Effector memory CD8-positive, alpha-beta T cell (primary cell): ENCODE measurements at places on chromosomes 16 and 17.
A peak's percentile ranks its signal among the peaks of the same experiment; 100 is the strongest.

DNA sequence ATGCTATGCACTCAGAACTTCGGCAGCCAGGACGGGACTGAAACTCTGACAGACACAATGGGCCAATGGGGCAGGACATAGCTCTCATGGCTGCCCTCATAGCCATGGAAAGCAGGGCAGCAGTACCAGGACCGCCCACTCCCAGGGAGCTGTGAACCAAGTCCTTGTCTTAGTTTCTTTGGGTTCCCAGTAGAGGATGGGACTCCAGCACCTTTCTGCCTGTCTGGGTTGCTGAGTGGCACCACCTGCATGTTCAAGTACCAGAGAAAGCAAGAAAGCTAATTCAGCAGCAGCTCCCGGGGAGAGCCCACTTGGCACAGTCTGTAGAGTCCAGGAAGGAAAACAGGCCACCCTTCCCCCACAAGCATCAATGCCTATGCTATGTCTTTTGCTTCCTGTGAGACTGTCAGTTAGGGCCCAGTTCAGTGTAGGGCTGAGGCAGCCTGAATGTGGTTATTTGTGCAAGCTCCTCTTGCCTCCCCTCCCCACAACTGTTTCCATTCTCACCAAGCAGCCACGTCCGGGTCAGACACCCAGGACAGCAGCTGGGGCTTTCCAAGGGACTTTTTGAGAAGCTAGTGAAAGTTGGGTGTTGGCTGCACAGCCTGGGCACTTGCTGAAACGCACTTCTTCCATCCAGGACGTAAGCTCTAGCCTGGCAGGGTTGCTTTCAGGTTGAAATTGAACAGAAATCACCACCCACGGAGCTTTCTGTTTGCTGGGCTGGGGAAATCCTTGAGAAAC lies 7.8 kb downstream of the SUPT4H1 start:
- peak; percentile 84 for DNase-seq

- DNase-seq: no peak
These were observed 2.0 kb downstream of the KRT20 start for GRCh38 chr17:40883031-40883430.

- DNase-seq: no peak
These were observed 124.4 kb downstream of the ANKRD11 start for GRCh38 chr16:89365996-89366395.

- no peak for DNase-seq
These were observed 36.8 kb downstream of the ASPA start for GRCh38 chr17:3512505-3513171.

DNA sequence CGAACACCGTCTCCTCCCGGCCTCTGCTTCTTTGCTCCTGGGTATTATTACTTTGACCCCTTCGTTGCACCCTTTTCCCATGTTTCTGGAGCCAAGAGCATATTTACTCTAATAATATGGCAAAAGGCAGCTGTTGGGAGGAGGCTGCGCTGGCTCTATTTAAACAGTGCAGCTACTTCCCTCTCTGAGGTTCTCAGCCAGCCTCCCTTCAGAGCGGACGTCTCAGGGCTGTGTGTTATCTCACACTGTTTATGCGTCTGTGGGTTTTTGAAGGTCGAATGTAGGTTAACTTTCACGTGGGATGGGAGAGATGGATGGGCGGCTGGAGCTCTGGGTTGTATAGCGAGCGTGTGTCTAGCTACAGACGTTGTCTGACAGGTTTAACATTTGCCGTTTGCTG lies 45.3 kb downstream of the COX4I1 start:
- no peak for DNase-seq

- DNase-seq: no peak
These were observed 4.6 kb downstream of the RBBP6 start for GRCh38 chr16:24543949-24544348.

- DNase-seq: peak; percentile 70
These were observed at the start of gene KAT2A for GRCh38 chr17:42120770-42121769. KAT2A (minus strand) TSS chr17:42121367; CDS start chr17:42121304, 63 bp downstream.

DNA sequence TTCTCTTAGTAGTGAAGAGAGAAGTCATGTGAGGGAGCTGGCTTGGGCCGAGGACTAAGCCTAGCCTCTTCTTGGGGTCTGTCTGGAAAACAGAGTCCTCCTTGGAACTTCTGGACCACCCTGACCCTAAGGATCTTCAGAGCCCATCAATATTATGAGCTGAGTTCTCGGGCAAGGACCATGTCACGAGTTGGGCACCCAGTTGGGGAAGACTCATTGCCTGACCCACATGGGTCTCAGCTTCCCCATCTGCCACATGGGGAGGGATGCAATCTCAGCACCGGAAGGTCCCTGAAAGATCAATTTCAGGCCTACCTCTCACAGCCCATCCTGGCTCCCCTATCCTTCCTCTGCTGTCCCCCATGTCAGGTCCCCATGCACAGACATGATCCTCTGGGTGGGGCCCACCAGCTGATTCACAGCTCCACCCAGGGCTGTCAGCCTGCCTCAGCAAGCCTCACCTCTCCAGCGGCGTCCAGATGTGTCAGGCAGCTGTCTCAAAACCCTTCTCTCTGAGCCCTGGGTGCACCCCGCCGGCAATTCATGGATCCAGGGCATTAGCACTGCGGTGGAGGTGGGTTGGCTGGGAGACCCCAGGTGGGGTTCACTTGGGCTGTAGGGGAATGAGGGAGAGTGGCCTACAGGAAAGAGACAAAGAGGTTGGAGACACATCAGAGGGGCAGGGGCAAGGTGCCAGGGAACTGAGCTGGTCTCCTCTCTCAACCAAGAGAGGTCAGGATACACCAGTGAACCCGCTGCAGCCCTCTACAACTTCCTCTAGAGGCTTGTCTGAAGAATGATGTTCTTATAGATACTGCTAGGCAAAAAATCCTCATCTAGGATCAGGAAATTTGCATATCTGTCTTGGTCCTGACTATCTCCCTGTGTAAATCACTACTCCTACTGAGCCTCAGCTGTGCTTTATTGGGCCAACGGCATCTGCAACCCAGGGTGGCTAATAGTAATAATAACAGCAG lies 1.8 kb downstream of the NLRP1 start:
- DNase-seq: no peak

DNA sequence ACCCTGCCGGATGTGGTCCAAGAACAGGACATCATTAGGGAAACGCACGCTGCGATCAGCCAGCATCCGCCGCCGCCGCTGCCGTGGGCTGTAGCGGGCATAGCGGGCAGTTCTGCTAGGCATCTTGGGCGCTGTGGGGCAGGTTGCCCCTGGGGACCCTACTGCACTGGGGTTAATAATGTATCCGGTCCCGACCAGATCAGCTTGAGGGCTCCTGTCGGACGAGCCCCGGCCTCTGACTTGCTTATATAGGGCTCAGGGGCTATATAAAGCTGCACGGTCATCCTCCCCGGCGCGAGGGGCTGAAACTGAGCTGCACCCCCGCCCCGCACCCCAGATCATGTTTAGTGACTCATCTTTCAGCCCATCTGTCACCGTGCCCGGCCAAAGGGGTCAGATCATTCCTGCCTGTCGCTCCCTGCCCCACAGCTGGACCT lies at the start of gene PPP1R27:
Gene PPP1R27 (minus strand): TSS at position 220 of the 437 bp plus-strand sequence. CDS start 97 bp downstream, at position 123.
- no peak for DNase-seq

DNA sequence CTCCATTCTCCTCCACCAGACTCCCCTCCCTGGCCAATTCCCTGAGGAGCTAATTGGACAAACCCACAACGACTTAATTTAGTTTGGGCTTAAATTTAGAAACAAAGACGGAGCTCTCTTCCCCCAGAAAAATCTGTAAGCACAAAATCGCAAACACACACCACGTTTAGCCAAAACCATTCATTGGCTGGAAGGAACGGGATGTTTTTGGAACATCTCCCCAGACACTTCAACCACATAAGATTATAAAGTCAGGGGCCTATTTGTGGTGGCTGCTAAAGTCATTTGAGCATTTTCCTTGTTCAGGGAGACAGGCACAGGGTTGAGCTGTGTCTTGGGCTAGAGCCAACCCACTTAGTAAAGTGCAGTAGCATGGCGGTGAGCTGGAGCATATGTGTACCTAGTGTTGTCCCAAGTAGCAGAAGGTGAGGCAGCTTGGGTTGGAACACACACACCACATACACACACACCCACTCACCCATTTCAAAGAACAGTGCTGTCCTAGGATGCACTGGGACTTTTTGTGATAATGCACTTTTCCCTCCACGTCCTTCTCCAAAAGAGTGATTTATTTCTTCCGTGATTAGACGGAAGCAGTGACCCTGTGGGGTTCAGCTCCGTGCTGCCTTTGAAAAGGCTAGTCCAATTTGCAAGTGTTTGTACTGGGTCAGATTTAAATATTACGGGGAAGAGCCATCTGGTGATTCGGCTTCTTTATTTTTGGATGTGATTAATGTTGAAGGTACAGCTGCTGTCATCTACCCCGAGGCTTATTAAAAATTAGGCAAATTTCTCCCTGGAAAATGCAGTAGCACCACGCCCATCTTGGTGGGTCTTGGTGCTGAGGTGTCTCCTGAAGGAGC lies 32.2 kb downstream of the ELAC2 start:
- DNase-seq: no peak

DNA sequence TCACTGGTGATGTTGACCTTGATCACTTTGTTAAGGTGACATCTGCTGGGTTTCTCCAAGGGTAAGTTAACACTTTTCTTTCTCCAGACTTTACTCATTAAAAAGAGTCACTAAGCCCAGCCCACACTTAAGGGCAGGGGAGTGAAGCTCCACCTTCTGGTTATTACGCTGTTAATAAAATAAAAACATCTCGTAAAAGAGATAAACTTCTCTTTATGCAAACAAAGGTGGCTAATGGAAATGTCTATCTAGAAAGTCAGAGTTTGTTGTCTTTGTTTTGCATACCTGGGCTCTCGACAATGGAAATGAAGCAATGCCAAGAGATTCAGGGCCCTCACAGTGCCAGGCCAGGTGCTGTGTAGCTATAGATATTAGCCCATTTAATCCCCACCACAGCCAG lies 134.4 kb downstream of the ZFHX3 start:
- DNase-seq: no peak

- DNase-seq: no peak
These were observed 21.2 kb downstream of the ZNF469 start for GRCh38 chr16:88403794-88404581.

GRCh38 chr17:35002876-35003551 lies 22.7 kb downstream of the LIG3 start:
- no peak for DNase-seq

DNA sequence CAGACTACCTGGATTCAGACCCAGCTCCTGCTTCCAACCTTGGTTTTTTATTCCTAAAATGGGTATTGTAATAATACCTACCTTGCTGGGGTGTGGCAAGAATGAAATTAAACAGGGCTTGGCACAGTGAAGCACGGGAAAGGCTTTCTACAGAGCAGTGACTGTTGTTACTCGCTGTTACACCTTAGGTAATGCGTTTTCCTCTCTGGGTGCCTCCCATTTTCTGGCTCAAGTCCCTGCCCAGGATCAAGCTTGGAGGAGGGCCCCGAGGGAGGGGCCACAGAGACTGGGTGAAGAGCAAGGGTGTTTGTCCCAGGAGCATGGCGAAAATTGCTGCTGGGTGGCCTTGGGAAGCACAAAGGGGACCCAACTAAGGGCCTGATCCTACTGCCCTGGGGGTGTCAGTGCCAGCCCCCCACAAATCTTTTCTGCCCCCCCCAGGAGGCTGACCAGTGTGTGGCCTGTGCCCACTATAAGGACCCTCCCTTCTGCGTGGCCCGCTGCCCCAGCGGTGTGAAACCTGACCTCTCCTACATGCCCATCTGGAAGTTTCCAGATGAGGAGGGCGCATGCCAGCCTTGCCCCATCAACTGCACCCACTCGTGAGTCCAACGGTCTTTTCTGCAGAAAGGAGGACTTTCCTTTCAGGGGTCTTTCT lies 13.3 kb downstream of the MIEN1 start:
- no peak for DNase-seq
